ENCODE measurements at places on chromosomes 12 and 14. TPM values are rescaled to one million over a fixed set of nuclear protein-coding genes. Genes with fewer than 3 reads are reported as not detected.

ST8SIA1 gene
- not detected for total RNA-seq

GALNT6 gene
- 39.7 TPM for total RNA-seq

DIO2 gene
- 70.4 TPM for total RNA-seq

BMP4 gene
- 12.2 TPM for total RNA-seq

SLC4A8 gene
- 8.3 TPM for total RNA-seq

EID3 gene
- total RNA-seq: 2.6 TPM

SDSL gene
- total RNA-seq: 8.6 TPM

UNG gene
- total RNA-seq: 18.7 TPM
